Activated B cell treated with CpG ODN at 0.5 μM for 24 hours (primary cell): ENCODE measurements at places on chromosomes 4 and X.

DNA sequence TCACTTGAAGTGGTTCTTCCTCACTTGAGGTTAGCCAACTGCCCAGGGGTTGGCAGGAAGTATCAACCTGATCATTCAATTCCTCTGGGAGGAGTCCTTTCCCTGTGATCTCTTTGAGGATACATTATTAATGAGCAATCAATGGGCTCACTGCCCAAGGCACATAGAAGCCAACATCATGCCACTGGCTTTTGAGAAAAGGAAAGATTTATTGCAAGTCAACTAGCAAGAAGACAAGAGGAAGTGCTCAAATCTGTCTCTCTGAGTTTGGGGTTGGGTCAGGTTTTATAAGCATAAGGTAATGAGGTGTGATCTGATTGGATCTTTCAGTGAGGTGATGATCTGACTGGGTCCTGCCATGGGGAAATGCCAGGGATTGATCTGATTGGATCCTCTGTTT lies 39.6 kb downstream of the FGFBP1 start:
- DNase-seq = no peak

DNA sequence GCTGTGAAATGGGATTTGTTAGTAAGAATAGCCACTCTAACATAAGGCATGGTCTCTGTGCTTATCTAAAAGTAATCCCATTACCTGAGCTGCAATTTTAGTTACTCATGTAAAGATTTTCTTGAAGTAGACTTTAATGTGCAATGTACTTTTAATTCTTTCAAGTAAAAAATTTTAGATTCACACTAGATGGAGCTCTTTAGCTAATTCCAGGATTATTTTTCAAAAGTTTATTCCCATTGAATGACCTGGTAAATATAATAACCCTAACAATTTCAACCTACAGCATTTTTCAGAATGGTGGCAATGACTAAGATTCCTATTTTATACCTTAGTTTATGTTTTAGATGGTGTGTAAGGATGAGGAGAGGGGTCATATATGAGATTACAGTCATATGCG lies 18.1 kb downstream of the USP38 start:
- DNase-seq = no peak

DNA sequence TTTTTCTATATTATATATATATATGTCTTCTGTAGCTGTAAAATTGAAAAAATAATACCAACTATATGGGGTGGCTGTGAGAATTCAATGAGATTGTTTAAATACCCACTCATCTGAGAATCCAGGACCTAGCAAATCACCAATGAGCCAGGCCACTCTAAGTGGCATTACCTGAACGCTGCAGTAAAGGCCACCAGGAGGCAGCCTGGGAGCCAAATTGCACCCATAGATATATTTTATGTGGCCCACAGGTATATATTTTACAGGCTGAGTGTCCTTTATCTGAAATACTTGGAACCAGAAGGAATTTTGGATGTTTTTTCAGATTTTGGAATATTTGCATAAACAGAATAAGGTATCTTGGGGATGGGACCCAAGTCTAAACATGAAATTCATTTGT lies 58.2 kb upstream of the C4orf50 start:
- DNase-seq = no peak

GRCh38 chrX:150312931-150313330 lies 50.2 kb upstream of the MAMLD1 start:
- no peak for DNase-seq

DNA sequence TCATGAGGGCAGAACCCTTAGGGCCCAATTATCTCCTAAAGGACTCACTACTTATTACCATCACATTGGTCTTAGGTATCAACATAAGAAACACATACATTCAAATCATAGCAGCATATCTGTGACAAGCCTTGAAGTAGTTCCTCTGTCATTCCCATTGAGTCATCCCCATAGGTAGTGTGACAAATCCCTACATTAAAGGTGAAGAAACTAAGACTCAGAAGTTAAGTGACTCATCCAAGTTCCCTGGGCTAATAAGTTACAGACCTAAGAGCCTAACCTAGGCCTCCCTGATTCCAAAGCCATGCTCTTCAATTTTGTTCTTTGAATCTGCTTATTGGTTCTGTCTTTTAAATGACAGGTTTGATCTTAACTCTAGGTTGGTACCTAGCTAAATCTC lies 58.2 kb downstream of the CD38 start:
- no peak for DNase-seq

DNA sequence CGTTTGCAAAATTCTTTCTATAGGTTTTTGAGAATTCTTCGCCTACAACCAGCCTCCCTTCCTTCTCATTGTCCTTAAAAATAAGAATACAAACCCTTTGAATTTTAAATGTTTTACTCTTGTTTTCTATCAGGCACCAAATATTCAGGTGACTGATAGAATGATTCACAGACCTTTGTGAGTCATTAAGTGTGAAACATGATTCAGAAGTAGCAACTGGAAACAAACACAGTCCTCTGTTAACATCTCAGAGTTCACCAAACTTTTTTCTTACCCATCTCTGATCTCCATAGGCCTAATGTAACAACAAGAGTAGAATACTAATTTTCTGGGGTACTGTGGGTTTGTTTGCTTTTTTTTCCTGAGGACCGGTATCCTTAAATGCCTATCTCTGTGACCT lies 63.4 kb upstream of the MAB21L2 start:
- DNase-seq = no peak

GRCh38 chrX:143788265-143788664 lies 67.7 kb upstream of the SPANXN2 start:
- DNase-seq = no peak

DNA sequence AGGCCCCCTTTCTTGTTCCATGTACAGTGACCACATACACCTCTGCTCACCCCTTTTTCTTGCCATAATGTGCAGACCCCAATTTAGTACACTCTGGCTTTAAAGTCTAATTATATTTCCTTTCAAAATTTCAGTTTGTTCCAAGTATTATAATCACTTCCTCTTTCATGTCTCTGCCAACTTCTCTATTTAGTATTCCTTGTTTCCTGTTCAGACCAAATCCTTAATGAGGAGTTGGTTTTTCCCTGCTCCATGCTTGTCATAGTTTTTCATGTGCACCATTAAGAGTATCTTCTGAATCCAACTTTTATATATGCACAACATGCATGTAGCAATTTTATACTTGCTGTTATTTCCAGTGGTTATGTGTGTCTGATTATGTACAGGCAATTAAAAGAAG lies 32.3 kb downstream of the USP53 start:
- DNase-seq = no peak

DNA sequence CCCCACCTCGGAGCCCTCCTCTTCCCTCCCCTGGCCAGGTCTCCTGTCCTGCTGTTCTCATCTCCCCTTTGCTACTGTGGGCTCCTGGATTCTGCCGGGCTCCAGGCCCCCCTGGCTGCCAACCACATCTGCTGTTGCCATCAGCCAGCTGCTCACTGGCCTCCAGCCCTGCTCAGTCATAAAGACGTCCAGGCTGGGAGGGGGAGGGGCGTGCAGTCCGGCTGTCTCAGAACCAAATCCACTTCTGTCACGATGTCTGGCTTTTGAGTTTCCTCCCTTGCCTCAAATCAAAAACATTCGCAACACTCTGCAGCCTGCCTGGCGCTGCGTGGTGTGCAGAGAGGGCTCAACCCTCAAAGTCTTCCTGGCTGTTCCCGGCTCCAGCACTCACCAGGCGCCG lies 7.1 kb downstream of the RASL11B start:
- no peak for DNase-seq

DNA sequence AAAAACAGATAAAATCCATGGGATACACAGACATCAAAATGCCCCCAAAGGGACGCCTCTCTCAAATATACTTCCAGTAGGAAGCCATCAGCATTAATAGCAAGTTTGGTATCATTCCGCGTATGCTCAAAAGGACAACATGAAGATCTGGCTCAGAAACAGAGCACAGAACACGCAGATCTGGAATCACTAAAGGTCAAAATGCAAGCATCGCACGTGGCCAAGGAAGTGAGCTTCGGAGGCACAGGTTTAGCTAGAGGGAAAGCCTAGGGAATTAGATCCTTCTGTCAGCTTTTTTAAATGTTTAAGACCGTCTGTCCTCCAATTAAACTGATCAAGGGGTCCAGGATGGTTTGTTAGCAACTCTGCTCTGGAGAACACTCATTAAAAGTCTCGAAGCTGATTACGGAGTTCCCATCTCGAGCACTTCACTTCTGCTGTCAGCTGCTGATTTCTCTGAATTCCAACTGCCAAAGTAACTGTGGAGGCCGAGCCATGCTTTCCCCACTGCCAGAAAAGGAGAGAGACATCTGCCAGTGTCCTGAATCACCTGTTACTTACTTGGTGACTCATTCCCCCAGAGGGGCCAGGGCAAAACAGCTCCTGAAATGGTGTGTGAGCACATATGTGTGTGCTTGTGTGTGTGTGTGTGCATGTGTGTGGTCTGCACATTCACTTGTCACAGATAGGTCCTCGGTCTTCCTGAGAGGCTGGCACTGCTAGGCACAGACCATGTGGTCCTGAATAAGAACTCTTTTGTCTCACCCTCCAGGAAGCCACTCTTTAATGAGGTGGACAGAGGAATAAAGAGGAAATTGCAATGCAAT lies 177.7 kb upstream of the PPARGC1A start:
- DNase-seq = no peak

DNA sequence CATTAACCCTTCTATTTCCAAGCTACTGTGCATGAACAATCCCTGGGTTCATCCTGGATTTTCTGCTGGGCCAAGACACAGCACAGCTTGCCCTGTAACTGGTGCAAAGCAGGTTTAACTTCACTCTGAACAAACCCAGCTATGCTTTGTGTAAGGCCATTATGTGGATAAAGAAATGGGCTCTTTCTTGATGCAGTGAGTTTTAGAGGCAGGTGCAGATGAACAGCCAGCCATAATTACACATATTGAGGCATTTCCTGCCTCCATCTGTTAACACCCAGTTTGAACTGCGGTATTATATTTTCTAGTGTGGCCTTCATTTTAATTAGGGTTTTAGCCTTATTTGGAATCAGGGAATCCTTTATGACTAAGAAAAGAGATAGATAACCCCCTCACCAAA lies 68.7 kb upstream of the ARX start:
- DNase-seq = no peak

- DNase-seq = no peak
Measured at GRCh38 chr4:82501154-82501442, 60.7 kb downstream of the TMEM150C start.

DNA sequence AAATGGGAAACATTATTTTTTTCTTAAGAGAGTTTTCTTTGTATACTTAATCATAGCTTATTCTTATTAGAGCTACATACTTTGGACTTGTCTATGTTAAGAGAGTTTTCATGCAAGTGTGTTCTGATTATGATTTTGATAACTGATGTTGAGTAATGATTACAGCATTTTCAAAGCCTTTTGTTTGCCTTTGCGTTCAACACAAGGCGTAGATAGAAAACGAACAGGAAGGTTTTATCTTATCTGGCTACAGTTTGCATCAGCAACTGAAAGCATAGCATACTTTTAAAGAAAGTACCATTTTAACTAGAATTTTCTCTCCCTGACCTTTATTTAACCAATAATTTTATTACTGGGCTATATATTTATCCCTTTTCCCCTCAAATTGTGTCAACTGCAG lies 51.6 kb upstream of the PDLIM5 start:
- DNase-seq = no peak

DNA sequence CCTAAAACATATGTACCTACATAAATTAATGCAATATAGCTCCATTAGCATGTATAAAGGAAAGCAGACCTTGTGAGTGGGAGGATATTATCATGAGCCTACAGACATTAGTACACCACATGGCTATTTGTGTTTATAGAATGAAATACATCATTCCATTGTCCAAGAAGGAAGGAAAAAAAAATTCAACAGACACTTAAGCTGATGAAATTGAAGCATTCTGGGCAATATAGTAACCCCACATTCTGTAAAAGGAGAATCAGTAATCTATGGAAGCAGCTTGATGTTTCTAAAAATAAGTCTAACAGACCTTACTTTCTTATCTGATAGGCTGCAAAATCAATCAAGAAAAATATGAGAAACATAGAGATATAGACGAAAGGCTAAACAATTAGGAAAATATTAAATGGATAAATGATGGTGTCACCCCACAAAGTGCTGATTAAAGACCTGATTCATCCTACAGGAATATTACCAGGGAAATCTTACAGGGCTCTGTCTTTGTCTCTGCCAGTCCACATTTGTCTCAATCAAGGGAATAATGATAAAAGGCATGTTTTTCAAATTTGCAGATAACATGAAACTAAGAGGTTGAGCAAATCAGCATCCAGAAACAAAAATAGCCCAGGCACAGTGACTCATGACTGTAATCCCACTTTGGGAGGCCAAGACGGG lies 76.8 kb downstream of the COMMD8 start:
- no peak for DNase-seq

- DNase-seq = no peak
Measured at GRCh38 chr4:108417923-108418322, 202.5 kb upstream of the RPL34 start.

DNA sequence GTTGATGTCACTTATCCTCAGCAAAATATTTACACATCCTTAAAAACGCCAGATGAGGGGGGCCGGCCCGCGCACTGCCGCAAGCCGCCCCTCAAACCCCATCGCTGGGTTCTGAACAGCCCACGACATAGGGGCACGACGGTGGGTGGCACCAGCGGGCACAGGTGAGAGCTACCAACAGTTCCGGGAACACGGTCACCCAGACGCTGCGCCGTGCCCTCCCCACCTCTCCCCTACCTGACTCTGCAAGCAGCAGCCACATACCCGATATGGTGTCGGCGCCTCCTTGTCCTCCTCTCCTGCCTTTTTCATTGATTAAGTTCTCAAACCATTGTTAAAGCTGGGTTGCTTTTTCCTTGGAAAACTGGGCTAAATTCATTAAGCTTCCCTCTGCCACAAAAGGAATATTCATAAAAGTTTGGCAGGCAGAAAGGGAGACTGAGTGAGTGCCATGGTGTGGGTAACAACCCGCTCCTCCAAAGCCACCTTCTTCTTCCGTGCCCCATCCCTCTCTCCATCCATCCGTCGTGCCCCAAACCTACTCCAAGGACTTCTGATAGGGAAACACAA lies 1.4 kb downstream of the RAI2 start:
- DNase-seq = no peak

- no peak for DNase-seq
Measured at GRCh38 chrX:115713460-115713859, 152.5 kb downstream of the PLS3 start.

DNA sequence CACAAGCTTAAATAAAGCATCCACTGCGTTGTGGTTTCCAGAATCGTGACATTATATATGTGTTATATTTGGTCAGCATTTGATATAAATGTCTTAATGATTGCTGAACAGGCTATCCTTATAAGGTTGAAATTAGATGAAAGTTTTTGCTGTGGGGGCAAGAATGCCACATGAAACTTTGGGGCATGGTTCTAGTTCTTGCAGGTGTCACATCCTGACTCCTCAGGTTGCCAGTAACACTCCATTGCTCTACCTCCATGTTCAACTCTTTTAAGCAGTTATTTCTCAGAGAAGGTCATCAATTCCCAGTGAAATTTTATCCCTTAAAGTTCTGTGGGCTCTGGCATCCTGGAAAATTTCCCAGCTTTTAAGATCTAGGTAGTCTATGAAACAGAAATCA lies 33.7 kb downstream of the NFKB1 start:
- no peak for DNase-seq

- no peak for DNase-seq
Measured at GRCh38 chrX:110056419-110056818, 53.5 kb downstream of the TMEM164 start.
